Mucosa of descending colon (tissue), 3 donors: ENCODE measurements at places on chromosomes 4 and X. TPM values are rescaled to one million over a fixed set of nuclear protein-coding genes. Genes with fewer than 3 reads are reported as not detected.
A peak's percentile ranks its signal among the peaks of the same experiment; 100 is the strongest.

- DNase-seq: no peak
These were observed 166.1 kb upstream of the KLF8 start for GRCh38 chrX:56066016-56066415.

- DNase-seq: peak; percentile 66
These were observed 499 bp downstream of the CYP2U1 start for GRCh38 chr4:107931775-107932321.

- no peak for DNase-seq
These were observed 47.7 kb upstream of the ADGRL3 start for GRCh38 chr4:61152433-61152832.

- no peak for DNase-seq
These were observed 113.3 kb upstream of the ATP6AP2 start for GRCh38 chrX:40467454-40467853.

- DNase-seq: no peak
These were observed 62.8 kb downstream of the FGF16 start for GRCh38 chrX:77510007-77510406.

- DNase-seq: no peak
These were observed 119.0 kb downstream of the GPR143 start for GRCh38 chrX:9646471-9647224.

DNA sequence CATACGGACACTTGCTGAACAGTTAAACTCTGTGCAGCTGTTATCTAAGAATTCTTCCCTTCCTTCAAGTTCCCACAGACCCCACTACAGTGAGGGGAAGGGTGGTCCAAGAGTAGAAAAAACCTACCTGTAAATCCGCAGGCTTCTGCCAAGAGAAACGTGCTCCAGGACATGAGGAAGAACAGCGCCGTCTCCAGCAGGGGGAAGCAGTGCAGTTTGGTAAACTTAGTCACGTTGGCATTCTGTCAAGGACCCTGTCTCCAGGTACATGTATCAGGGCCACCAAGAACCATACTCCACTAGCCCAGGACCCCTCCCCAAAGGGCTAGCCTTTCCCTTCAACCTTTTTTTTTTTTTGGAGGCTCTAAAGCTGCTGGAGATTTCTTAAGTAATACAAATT lies 79.9 kb downstream of the CHST7 start:
- no peak for DNase-seq

DNA sequence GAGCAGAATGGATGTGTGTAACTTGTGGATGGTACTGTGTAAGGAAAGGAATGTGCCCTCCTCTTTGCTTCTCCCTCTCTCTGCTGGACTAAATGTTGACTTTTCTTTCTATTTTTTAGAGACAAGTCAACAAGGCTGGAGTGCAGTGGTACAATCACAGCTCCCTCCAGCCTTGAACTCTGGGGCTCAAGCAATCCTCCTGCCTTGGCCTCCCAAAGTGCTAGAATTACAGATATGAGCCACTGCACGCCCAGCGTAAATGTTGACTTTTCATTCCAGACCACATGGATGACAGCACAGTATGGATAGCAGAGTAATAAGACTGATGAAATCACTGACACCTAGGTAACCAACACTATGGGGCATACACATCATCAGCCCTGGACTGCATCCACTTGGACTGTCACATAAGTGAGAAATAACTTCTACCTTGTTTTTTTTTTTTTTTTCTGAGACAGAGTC lies 5.1 kb upstream of the RPS3A start:
- no peak for DNase-seq

DNA sequence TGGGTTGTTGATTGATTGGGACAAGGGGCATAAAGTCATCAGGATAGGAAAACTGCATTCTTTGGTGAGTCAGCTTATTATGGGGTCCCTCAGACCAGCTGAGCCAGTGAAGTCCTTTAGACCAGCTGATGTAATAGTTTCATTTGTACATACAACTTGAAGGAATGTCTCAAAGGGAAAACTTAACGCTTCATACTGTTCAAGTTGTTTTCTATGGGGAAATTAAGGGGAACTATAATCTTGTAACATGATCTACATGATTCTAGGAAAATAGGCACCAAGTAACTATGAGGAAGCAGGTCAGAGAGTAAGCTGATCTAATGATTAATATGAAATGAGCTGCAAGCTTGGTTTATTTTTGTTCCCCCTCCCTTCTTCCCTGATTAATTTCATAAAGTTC lies 175.1 kb upstream of the GRID2 start:
- no peak for DNase-seq

- no peak for DNase-seq
These were observed 2.7 kb upstream of the GEMIN8 start for GRCh38 chrX:14032406-14032805.

GRCh38 chrX:150051096-150051495 lies 112.8 kb upstream of the EOLA2 start:
- DNase-seq: no peak

GRCh38 chr4:11783588-11783987 lies 354.9 kb upstream of the HS3ST1 start:
- no peak for DNase-seq

DNA sequence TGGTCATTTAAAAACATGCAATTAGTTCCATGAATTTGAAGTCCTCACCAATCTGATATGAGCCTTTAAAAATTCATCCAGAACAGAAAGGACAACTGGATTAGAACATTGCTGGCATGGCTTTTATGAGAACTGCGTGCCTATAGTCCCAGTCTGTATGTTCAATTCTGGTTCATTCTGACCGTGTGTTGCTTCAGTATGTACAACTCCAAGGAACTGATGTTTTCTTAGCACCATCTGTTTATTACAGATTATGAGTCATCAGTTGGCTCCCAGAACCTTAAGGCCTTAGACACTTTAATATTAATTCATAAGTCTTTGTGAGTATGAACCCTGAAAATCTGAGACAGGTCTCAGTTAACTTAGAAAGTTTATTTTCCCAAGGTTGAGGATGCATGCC lies 115.0 kb downstream of the CEP44 start:
- DNase-seq: no peak

DNA sequence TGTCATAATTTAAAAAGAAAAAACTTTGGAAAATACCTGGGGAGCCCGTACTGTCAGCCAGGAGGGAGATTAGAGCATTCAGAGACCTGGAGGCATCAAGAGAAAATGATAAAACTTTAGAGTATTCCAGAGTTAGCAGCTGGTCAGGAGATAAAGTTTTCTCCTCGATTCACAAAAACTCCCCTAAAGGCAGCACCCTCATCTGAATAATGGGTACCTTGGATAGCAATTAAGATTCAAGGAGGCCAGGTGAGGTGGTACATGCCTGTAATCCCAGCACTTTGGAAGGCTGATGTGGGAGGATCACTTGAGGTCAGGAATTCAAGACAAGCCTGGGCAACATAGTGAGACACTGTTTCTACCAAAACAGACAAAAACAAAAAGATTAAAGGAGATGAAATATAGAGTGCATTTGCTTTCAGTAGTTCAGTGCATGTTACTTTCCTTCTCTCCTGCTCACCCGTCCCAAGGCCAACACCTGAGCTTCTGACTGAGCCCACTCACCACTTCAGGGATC lies 18.6 kb upstream of the RAB40A start:
- DNase-seq: no peak

DNA sequence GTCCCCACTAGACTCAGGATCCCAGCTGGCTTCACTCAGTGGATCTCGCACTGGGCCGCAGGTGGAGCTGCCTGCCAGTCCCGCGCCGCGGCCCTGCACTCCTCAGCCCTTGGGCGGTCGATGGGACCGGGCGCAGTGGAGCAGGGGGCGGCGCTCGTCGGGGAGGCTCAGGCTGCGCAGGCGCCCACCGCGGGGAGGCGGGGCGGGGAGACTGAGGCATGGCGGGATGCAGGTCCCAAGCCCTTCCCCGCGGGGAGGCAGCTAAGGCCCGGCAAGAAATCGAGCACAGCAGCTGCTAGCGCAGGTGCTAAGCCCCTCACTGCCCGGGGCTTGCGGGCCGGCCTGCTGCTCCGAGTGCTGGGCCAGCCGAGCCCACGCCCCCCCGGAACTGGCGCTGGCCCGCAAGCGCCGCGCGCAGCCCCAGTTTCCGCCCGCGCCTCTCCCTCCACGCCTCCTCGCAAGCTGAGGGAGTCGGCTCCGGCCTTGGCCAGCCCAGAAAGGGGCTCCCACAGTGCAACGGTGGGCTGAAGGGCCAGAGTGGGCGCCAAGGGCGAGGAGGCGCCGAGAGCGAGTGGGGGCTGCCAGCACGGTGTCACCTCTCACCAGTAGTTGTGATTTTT lies 1038.0 kb downstream of the PCDH19 start:
- no peak for DNase-seq

The SYNPO2 gene
- 804 TPM for total RNA-seq

The COX7B2 gene
- total RNA-seq: not detected

The NWD2 gene
- 0.95 TPM for total RNA-seq

The ASB12 gene
- total RNA-seq: 0.39 TPM

The SCML1 gene
- total RNA-seq: 11.5 TPM

The SLC6A14 gene
- total RNA-seq: 2.1 TPM

The RLIM gene
- total RNA-seq: 25.8 TPM

The ABCG2 gene
- 59.4 TPM for total RNA-seq

The AKAP14 gene
- not detected for total RNA-seq

The TCEAL4 gene
- total RNA-seq: 8.7 TPM
